HCEC 1CT (cell line): ENCODE measurements at places on chromosomes 6 and 20.
A peak's percentile ranks its signal among the peaks of the same experiment; 100 is the strongest.

GRCh38 chr20:23142162-23143050, 56.3 kb upstream of the CD93 start:
- no peak for DNase-seq

GRCh38 chr20:1652960-1653359, 4.6 kb downstream of the SIRPG start:
- no peak for DNase-seq

- no peak for DNase-seq
Observed at GRCh38 chr6:169411296-169411695, 157.7 kb upstream of the THBS2 start.

GRCh38 chr6:170230520-170231292, 60.2 kb downstream of the DLL1 start:
- DNase-seq: no peak

DNA sequence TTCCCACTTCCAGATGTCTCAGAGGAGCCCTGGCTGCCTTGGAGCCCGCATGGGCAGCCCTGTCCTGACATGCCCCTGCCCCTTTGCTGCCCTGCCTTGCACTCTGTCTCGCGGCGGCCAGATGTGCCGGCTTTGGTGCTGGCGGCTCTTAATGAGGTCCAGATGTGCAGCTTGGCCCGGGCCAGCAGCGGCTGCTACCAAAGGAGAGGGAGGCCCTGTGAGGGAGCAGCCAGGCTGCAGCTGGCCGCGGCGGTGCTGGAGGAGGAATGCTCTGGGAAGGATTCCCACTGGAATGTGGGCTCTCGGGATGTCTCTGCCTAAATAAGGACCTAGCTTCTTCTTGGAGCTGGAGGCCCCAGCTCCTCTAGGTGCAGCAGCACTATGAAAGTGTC, 72.4 kb downstream of the FGD2 start:
- peak; percentile 98 for DNase-seq

DNA sequence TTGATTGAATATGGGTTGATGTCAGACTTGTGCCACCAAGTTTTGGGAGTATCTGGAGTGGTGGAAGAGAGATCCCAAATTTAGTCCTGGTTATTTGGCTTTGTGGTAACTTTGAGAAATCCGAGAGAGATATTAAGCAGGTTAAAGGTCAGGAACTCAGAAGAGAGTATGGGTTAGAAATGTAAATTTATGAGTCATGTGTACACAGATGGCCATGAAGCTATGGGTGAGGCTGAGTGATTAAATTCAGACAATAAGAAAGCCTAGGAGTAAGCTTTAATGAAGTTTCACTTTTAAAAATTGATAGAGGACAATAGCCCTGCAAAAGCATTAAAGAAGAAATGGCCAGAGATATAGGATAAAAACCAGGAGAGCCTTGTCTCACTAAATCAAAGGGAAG, 14.3 kb downstream of the RIMS1 start:
- peak; percentile 64 for DNase-seq

GRCh38 chr6:53151676-53152075, 3.0 kb upstream of the GCM1 start:
- no peak for DNase-seq

GRCh38 chr6:56770011-56770520, 127.4 kb upstream of the DST start:
- no peak for DNase-seq

DNA sequence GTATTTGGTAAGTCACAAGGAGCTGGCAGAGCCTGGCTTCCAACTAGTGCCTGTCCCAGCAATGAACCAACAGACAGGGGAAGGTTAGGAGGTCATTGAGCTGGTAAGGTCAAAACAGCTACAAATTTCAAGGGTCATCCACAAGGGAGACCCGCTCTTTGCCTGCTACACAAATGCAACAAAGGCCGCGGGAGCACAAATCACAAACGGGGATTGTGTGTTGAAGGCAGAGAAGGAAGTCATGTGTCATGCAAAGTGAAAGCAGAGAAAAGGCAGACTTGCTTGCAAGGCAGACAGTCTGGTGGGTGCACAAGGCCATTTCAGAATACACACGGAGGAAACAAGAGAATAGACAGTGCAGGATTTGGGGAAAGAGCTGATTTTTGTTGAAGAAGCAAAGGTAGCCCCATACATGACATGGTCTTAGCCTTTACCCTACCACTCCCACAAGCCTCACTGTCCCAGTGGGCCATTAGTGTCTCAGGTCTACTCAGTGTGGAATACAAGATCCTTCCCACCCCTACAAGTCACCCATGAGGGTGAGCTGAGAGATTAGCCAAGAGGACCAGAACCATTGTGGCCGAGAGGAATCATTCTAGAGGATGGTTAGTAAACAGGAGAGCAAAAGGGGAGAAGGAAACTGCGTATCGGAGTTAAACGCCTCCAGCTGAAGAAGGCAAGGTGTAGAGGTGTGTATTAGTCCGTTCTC, 18.1 kb upstream of the SAMHD1 start:
- no peak for DNase-seq

DNA sequence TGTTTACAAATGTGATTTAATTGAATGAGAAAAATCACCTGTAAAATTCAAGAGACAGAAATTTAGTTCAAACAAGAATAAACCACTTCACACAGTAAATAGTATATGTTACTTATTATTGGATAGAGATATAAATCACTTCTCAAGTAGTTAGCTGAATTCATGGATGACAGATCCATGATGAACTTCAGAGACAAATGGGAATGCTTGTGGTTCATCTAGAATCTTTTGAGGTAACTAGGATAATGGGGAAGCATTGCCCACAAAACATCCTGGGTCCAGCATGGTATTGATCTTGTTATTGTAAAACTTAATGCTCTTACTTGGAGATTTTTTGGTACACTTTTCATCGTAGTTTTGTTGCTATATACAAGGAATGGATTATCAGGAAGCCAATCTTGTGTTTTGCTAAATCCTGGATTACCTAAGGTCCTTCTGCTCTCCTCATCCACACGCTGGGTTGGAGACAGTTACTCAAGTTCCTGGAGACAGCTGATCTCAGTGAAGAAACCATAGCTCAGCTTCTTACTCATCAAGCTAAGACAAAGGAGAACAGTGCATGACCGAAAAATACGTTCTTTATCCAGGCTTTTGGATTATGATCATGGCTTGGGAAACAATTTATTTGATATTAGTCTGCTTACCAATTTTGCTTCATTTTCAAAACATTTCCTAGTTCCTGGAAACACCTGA, 142.5 kb upstream of the PREP start:
- peak; percentile 32 for DNase-seq

DNA sequence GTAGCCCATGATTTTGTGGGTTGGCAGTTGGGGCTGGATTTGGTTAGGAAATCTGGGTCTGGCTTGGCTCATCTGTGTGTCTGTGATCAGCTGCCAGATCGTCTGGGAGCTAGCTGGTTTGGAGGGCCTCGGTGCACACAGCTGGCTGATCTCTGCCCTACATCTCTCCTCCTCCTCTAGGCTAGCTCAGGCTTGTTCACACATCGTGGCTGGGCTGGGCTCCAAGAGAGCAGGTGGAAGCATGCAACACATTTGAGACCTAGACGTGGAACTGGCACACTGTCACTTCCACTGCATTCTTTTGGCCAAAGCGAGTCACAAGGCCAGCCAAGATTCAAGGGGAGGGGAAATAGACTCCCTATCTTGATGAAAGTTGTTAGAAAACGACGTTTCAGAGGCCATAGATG, 15.9 kb downstream of the NDUFAF5 start:
- DNase-seq: peak; percentile 87

GRCh38 chr20:63053432-63054102, 46.8 kb upstream of the BHLHE23 start:
- no peak for DNase-seq

GRCh38 chr20:20699917-20700316, 12.5 kb downstream of the RALGAPA2 start:
- DNase-seq: no peak

- no peak for DNase-seq
Observed at GRCh38 chr20:37464611-37465010, 56.4 kb upstream of the NNAT start.

GRCh38 chr6:165768961-165769360, 105.9 kb upstream of the PDE10A start:
- no peak for DNase-seq
